ENCODE measurements at places on chromosomes 5 and 9.

GRCh38 chr9:127662617-127663016, 44.2 kb upstream of the CFAP157 start:
- no peak for DNase-seq

DNA sequence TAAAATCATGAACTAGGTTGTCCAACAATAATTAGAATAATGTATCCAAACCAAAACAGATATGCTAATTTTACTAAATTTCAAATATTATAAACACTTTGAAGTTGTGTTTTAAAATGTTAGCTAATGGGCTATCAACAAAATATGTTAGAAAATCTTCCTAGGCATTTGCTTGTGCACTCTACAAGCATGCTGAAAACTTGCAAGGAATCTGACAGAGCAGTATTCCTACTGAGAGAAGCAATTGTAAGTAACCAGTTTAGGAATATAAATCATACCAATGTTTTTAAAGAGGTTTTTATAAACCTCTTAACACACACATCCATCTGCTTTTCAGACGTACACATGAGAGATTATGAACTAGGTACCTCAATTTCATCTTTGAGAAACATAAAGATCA, 228.4 kb upstream of the TBCA start:
- DNase-seq, result no peak

DNA sequence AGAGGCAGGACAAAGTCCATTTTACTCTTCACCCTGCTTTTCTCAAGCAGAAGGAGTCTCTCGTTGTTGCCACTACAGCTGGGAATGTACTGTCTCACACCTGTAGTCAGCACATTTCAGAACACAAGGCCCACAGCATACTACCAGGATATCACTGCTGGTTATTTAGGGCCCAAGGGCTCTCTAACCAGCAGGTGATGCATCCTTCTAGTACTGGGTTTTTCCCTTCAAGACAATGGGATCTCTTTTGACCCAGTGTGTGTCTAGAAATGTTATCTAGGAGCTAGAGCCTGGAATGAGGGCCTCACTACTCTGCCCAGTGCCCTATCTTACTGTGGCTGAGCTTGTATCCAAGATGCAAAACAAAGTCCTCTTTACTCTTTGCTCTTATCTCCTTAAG, 235.1 kb upstream of the PRR16 start:
- no peak for DNase-seq

- peak; percentile 95 for DNase-seq
These were observed at the start of gene PDGFRB for GRCh38 chr5:150155258-150156026. Gene PDGFRB, minus strand, starts transcription at chr5:150155845. Its CDS starts 18,798 bp downstream, at chr5:150137047.

- DNase-seq, result no peak
These were observed 90.5 kb upstream of the TNC start for GRCh38 chr9:115208501-115208900.

- DNase-seq, result no peak
These were observed 304.6 kb downstream of the ACTL7B start for GRCh38 chr9:108551030-108551841.

DNA sequence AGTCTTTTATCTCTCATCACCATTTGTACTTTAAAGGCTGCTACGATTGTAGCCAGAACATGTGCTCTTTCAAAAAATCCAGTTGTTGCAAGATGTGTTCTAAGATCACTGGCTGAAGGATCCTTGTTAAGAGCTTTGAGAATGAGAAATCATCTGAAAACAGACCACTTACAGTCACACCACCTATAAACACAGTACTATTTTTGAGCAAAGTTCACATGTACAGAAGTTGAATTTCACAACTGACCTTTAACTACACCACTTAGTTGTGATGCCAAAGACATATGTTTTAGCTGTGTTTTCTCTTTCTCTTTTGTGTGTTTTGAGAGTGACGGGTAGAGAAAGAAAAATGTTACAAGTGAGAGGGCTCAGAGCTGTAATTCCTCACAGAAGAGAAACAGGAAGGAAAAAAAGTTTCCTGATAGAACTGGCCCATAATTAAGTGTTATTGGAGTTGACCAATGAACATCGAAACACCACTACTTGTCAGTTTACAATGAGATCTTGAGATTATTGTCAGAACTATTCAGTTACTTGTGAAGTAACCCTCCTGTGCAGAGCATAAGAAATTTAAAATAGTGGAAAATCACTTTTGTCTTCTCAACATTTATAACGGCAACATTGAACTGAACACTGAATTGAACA, 245.4 kb downstream of the MLLT3 start:
- DNase-seq, result no peak

All from aorta (tissue), 5 donors.